Stimulated activated CD8-positive, alpha-beta memory T cell treated with anti-CD3 and anti-CD28 coated beads, Interleukin-12 subunit alpha, Interleukin-12 subunit beta, amount 100 ng/mL, for 4 hours (primary cell): ENCODE measurements at places on chromosomes 2 and 18.

DNA sequence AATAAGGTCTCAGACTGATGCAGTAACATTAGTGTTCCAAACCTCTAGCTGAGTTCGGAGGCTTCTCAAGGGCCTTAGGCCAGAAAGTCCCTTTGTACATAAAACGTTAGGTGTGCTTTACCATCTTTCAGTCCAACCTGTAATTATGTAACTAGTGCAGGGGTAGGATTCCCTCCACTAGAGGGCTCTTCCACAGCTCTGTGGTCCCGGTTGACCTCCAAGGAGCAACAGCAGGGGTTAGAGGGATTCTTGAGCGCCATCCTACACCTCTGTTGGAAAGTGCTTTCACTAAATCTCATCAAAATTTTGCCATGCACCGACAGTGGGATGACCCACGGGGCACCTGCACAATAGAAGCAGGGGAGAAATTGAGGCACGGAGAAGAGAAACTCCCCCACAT, 155.8 kb upstream of the LRP1B start:
- no peak for DNase-seq

DNA sequence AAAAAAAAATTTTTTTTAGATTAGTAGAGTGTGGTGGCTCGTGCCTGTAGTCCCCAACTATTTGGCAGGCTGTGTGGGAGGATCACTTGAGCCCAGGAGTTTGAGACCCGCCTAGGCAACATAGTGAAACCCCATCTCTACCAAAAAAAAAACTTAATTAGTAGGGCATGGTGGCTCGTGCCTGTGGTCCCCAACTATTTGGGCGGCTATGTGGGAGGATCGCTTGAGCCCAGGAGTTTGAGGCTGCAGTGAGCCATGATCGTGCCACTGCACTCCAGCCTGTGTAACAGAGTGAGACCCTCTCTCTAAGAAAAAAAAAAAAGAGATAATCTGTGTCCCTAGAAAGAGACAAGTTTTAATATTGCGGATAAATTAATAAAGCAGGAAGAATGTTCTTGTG, 8.8 kb downstream of the GPR55 start:
- DNase-seq: no peak

DNA sequence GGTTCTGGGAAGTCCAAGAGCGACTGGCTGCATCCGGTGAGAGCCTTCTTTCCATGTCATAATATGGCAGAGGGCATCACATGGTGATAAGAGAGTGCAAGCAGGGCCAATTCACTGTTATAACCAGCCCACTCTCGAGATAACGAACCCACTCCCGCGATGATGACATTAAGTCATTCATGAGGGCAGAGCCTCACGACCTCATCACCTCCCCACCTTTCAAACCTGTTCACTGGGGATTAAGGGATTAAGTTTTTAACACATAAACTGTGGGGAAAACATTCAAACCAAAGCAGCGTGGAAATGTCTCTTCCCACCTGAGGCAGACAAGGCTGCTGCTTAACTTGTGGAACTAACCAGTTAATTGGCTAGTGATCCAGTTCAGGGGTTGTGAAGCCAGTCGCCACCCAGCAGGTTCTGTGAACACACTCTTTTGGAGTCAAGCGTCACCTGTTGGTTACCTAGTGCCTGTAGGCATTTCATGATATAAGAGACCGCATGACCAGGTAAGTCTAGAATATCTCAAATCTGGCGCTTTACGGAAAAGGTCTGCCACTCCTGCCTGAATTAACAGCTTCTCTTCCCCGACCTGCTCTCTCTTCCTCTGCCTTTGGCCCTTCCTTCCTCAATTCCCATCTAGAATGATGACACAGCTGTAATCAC, 54.3 kb downstream of the EDAR start:
- no peak for DNase-seq

DNA sequence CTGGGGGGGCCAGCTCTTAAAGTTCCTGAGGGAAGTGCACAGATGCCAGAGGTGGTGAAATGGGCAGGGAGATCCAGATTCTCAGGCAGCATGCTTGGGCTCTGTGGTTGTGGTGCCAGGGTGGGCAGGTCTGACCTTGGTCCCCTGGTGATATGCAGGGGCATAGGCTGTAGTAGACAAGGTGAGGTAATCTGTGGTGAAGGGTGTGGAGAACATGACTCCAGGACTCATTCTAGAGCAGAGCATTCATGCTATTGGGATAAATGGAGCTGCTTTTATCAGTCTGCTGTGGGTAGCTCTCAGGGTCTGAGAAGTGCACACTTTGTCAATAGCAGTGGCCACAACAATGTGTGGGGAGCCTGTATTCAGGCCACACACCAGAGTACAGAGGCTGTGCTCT, 16.9 kb downstream of the ACVR1C start:
- no peak for DNase-seq

GRCh38 chr2:36480028-36480427, 117.9 kb downstream of the FEZ2 start:
- DNase-seq: no peak

- no peak for DNase-seq
Measured at GRCh38 chr2:64595397-64596176, 58.1 kb downstream of the SERTAD2 start.

DNA sequence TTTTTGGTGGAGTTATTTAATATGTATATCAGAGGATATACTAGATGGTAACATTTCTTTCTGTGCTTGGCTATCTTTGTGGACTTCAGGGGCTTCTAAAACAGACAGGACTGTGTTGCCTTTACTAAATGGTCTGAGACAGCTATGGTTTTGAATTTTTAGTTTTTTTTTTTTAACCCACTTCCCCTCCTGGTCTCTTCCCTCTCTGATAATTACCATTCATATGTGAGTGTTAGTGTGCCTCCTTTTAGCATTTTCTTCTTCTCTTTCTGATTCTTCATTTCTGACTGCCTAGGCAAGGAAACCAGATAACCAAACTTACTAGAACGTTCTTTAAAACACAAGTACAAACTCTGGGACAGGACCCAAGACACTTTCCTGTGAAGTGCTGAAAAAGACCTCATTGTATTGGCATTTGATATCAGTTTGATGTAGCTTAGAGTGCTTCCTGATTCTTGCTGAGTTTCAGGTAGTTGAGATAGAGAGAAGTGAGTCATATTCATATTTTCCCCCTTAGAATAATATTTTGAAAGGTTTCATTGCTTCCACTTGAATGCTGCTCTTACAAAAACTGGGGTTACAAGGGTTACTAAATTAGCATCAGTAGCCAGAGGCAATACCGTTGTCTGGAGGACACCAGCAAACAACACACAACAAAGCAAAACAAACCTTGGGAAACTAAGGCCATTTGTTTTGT, 52.7 kb downstream of the SMAD4 start:
- no peak for DNase-seq

DNA sequence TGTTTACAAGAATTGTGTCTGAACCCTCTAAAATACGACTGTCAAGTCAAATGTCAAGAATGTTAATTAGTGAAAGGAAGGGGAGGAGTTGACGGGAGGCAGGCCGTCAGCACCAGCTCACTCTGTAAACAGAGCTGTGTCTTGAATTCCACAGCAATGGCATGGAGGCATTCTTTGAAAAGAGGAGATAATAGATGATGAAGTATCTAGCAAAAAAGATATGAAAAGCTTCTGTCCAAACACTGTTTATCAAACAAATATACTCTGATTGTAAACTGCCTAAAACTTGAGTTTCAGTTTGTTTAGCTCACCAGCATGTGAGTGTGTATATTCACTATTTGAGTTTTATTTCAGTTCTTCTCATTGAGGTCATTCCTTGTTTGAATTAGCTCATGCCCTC, 94.7 kb upstream of the CDC42EP3 start:
- no peak for DNase-seq

GRCh38 chr18:37435150-37435867, 130.3 kb downstream of the CELF4 start:
- no peak for DNase-seq

DNA sequence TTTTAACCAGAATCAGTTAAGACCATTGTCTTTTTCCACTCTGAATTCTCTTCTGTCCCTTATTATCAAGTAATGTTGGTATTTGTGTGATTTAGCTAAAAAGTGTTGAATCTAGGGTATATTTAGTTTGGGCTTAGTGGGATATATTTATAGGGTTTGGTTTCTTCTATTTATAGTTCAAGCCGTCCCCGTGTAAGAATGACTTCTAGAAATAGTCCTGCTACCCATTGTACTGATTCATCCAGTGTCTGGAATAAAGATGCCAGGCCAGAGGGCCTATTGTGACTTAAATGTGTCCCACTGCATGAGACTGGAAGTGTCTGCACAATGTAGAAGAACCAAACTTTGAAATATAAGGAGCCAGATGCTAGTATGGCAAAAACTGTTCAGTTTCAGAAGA, 364.8 kb downstream of the TNS1 start:
- no peak for DNase-seq

GRCh38 chr2:10285556-10286198, 17.0 kb upstream of the HPCAL1 start:
- no peak for DNase-seq

DNA sequence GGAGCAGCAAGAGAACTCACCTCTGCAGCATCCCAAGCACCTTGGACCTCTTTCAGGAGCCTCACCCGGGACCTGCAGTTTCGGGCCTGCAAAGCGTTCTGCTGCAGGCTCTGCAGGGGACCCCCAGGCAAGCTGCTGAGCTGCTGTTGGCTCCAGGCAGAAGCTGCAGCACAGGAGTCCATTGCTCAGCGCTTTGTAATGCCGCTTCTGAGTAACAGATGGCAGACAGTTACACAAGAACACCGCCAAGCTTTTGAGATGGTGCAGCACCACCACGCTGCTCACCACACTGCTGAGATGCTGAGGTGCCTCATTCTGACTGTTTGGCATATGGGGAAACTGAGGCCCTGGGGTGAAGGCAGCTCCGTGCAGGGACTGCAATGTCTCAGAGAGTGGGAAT, 1.9 kb upstream of the GALNT14 start:
- DNase-seq: no peak

- no peak for DNase-seq
Measured at GRCh38 chr2:47221039-47221438, 65.9 kb upstream of the STPG4 start.

GRCh38 chr18:43563780-43564179, 286.5 kb upstream of the SYT4 start:
- DNase-seq: no peak

- no peak for DNase-seq
Measured at GRCh38 chr2:29295845-29296244, 180.6 kb downstream of the CLIP4 start.

DNA sequence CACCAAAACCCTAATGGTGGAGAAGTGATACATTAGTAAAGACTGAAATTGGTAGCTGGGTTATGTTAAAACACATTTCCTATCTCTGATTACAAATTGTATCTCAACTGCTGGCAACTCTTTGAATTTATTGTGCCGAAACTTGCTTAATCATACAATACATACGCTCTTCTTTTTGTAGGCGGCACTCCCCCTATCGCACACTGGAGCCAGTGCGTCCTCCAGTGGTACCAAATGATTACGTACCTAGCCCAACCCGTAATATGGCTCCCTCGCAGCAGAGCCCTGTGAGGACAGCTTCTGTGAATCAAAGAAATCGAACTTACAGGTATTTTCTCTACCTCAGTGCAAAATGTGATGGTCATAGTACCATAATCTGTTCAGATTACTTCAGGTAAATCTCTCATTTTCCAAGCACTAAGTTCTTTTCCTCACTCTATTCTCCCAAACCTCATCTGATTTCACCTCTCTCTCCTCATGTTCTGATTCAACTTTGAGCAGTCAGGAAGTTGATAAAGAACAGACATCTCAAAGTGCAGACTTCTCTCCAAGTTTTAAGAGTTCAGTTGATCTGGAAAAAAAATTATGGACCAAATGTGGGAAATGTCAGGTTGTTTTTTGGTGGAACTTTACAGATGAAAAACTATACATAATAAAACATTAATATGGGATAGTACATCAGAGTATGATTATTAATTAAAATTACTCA, 66.5 kb downstream of the ABI2 start:
- no peak for DNase-seq

DNA sequence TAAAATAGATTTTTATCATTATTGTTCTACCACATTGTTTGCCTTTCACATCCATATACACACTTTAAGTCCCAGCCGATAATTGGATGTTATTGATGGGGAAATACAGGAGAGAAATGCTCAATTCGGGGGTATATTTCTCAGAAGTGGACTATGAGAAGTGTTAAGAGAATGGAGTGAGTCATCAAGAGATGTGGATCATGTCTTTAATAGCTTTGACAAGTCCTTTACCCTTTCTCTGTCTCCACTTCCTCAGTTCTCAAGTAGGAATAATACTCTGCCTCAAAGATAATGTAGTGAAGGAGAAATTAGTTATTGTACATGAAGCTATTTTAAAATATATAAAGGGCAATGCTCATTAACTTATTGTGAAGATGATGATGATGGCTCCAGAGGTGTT, 1017.6 kb upstream of the PIK3C3 start:
- no peak for DNase-seq

DNA sequence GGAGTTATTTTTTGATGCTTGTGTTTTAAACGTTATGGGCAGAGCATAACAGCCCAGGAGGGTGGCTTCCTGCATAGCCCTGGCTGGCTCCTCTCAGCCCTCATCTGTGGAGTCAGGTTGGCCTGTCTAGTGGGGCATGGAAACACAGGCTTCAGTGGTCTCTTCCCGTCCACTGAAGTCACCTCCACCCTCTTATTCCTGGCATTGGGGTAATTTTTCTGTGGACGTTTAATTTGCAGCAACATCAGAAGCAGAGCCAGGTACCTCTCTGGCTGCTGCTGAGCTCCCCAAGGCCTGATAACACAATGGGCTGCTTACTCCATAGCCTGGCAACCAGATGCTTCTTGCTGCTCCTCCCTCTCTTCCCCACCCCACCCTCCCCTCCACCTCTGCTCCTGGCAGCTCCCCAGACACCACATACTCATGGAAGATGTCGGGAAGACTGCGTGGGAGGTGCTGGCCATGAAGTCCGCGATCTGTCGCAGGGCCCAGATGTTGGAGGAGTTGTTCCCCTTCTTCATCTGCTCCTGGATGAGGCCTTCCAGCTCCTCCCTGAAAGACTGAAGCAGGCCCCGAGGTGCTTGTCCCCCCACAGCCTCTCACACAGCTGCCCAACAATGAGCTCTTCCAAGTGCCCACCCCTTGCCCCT, 64.0 kb downstream of the ADD2 start:
- DNase-seq: no peak

GRCh38 chr2:25976983-25977741, 5.1 kb downstream of the KIF3C start:
- no peak for DNase-seq
